ENCODE measurements at places on chromosomes 6 and 20.

DNA sequence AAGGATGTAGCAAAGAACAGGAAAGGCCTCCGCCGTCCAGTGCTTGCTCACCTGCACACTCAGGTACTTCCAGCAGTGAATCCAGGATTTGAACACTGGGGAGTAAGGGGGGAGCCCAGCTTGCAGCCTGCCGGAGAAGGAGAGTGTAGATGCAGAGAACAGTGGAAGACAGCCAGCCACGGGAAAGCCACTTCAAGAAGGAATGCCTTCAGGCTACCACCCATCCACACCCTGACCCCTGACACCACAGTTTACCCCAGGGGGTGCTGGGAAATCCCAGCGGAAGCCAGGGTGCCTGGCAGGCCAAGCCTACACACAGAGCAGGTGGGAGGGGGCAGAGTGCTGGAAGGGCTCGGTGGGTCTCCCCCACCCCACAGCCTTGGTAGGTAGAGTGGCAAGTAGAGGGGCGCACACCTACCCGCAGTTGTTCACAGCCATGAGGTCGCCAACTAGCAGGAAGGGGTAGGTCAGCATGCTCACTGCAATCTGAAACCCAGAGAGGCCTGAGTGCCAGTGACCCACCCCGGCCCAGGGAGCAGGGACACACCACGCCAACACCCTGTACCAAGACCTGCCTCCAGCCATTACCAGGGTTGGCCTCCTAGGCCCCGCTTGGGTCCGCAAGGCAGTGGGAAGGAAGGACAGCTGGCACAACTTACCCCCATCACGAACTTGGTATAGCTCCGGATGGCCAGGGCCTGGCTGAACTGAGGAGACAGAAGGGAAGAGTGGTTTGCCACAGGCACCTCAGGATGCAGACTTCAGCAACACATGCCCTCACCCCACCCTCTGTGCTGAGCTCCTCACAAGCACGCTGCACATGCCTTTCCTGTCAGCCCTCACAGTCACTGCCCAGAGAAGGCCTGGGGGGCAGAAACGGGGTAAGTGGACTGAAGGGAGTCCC, 15.7 kb downstream of the PI16 start:
- no peak for DNase-seq

DNA sequence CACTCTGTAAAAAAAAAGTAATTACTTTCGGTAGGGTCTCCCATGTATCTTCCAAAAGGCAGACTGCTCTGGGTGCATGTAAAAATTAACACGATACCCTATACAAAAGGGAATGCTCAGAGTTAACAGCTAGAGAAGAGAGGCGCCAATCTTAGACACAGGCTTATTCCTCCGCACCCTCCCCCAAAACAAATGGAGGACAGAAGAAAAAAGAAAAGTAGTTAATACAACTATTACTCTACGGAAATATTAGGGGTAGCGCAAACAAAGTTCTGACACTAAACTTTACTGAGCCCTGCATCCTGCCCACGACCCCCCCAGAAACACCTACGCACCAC, 331 bp upstream of the UFL1 start:
- no peak for DNase-seq

- peak; percentile 64 for DNase-seq
Measured at GRCh38 chr20:31667315-31668285, 29.9 kb downstream of the COX4I2 start.

- DNase-seq = peak; percentile 51
Measured at GRCh38 chr20:54208548-54209176, 775 bp downstream of the PFDN4 start.

GRCh38 chr6:45644720-45645119, 267.0 kb upstream of the SUPT3H start:
- DNase-seq = no peak

DNA sequence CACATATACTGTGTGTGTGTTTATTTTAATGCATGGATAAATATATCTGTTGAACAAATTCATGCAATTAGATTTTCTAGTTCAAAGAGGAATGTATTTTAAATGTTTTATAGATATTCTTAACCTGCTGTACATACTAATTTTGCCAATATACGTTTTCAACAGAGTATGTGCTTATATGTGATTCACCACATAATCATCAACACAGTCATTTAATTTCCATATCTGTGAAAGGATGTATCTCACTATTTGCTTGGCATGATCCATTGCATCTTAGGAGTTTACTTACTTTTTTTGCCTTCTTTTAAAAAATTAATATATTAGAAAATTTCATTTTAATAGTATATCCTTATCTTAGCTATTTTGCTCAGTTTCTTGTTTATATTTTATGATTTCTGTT, 902.3 kb upstream of the CITED2 start:
- no peak for DNase-seq
